ENCODE measurements at places on chromosomes 13 and 19.

DNA sequence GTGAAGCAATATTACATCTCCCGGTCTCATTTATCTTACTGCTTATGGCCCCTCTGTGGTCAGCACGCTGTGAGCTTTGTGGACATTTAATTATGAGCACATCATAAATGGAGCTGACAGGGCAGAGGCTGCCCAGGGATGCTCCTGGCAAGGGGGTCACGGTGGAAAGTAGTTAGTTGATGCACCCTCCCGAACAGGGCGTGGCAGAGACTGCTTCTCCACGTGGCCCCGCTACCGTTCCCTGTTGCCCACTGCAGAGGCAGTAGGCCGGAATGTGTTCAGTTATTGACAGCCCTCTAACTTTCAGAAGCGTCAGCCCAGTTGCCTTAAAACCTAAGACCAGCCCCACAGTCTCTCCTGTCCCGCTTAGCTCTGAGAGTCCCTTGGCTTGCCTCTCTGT, 180.3 kb upstream of the ZNF507 start:
- DNase-seq = no peak

DNA sequence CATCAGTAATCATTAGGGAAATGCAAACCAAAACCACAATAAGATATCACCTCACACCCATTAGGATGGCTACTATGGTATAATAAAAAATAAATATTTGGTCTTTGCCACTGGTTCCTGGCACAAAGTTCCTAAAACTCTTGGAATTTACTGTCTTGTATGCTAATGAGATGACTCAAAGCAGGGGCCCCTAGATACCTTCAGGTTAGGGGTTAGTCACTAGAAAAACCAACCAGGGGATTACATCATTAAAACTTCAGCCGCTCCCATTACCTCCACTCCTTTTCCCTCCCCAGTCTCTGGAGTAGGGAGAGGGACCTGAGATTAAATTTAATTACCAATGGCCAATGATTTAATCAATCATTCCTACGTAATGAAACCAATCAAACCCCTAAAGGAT, 49.6 kb downstream of the THSD1 start:
- no peak for DNase-seq

DNA sequence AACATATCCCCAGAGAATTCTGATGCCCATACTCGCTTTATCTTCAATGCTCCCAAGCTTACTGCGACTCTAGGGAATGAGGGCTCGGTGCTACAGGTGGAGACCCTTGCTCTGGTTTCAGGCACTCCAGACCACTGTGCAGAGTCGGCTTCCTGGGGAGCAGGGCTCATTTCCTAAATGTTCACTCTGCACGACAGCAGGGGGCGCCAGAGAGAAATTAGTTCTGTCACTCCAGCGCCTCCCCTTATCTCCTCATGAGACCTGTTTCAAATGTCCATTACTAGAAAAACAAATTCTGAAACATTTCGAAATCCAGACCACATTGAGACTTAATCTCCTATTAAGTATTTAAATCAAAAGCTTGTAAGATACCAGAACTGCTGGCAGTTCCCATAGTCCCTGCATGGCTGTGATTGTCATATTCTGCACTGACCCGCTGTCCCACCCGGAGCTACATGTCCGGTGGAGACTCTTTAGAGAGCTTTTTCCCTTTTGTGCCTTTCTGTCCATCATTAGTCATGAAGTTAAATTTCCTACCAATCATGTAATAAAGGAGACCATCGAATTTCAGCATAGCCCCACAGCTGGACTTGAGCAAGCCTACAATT, 22.4 kb downstream of the EPSTI1 start:
- peak; percentile 85 for DNase-seq

- DNase-seq = no peak
Observed at GRCh38 chr13:70394031-70394548, 285.8 kb upstream of the KLHL1 start.

GRCh38 chr19:16118489-16119033, 6.9 kb downstream of the RAB8A start:
- DNase-seq = no peak

DNA sequence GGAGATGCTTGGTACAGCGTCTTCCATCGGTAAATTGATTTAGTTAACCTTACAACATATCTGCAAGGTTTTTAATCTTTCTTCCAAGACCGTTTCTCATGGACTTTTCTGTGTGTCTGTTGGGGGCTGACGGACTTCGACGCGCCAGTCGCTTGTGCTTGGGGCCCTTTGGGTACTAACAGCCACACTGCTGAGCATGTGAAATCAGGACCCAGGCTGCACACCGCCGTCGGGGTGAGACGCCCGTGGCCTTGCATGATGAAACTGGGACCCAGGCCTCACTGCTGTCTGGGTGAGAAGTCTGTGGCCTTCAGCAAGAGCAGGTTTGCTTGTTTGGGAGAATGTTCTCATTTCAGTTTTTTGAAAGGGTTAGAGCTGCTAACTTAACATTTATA, 9.8 kb downstream of the ATP4B start:
- peak; percentile 25 for DNase-seq

DNA sequence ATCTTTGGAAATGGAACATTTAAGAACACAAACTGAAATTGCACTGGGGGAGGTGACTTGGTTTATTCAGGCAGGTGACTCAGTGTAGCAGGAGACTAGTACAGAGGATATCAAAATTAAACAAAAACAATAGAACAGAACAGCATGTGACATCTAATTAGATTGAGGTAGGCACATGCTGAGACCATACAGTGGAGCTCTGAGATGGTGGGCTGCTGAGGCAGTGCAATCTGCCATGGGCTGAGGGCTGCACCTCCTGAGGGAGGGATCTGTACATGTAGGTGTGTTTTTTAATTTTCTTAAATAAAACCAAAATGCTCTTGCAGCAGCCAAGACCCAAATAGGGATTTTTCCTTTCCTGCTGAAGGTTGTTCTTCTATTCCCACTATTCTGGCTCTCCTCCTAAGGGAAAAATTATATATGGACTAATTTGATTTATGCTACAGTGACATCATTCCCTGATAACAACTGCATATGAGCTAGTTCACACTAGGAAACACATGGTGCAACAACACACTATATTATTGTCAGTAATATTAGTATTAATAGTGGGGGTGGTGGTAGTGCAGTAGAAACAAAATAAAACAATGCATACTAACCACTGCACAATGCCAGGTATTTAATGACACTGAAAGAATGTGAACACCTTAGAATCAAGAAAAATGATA, 48.0 kb downstream of the LNX2 start:
- DNase-seq = no peak

DNA sequence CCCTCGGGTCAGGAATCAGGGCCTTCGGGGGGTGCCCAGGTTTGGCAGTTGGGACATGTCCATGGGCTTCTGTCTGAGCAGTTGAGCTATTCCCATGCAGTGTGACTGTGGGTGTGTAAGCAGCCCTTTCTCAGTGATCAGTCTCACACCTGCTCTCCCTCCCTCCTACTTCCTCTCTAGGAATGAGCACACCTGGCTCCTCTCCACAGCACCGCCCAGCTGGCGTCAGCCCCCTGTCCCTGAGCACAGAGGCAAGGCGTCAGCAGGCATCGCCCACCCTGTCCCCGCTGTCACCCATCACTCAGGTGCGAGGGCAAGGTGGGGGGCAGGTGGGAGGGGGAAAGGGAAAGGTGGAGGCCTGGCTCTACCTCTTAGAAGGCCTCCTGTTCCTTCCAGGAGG, 25.9 kb downstream of the COMP start:
- no peak for DNase-seq

- peak; percentile 97 for DNase-seq
Observed at GRCh38 chr19:58150328-58150921, at the start of gene ZNF329. Gene ZNF329, minus strand, starts transcription at chr19:58150789. Its CDS starts 21,286 bp downstream, at chr19:58129503.

- DNase-seq = no peak
Observed at GRCh38 chr19:31301306-31301980, 47.8 kb downstream of the TSHZ3 start.

DNA sequence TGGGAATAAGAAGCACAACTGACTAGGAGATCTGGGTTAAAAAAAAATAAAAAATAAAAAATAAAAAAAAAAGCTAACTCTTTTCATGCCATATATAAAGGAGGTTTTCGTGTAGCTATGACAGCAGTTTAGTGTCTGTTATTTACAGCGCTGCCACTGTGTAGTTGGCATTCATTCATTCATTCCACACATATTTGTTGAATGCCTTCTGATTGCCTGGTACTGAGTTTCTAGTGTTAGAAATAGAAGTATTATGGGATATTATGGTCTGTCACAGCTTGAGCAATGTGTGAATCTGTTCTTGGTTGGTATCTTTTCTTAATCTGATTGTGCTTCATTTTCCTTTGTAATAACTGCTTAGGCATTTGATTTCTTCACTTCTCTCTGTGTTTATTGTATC, 237.4 kb downstream of the NBEA start:
- DNase-seq = peak; percentile 23

DNA sequence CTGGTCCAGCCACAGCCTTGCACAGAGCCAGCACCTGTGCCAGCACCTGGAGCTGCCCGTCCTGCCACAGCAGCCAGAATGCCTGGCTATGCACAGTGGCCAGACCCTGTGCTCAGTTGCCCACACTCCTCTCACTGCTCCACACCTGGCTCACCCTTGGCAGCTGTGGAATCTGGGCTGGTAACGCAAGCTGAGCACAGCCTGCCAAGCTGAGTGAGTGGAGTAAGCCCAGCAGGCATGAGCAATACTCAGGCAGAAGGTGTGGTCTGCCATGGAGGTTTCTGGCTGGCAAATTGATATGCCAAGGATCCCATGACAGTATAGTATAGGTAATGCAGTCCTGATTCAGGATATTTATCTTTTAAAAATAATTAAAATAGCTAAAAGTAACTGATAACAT, 122.2 kb downstream of the PCDH9 start:
- no peak for DNase-seq

DNA sequence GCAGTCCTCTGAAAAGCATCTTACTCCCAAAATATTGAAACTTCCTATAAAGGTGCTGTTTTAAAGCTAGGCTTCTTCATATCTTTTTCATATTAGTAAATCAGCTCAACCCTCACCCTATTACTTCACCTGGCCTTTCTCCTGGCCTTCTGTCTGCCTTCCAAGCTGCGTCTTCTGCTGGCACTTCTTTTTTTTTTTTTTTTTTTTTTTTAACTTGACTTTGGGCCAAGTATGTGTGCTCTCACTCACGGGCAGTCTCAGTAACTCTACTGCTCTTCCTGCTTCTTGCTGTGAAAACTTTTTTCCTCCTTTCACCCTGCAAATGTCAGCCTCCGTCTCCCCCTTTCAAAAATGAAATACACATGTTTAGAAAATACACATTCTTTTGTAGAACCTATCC, 41.2 kb upstream of the KCTD4 start:
- no peak for DNase-seq

DNA sequence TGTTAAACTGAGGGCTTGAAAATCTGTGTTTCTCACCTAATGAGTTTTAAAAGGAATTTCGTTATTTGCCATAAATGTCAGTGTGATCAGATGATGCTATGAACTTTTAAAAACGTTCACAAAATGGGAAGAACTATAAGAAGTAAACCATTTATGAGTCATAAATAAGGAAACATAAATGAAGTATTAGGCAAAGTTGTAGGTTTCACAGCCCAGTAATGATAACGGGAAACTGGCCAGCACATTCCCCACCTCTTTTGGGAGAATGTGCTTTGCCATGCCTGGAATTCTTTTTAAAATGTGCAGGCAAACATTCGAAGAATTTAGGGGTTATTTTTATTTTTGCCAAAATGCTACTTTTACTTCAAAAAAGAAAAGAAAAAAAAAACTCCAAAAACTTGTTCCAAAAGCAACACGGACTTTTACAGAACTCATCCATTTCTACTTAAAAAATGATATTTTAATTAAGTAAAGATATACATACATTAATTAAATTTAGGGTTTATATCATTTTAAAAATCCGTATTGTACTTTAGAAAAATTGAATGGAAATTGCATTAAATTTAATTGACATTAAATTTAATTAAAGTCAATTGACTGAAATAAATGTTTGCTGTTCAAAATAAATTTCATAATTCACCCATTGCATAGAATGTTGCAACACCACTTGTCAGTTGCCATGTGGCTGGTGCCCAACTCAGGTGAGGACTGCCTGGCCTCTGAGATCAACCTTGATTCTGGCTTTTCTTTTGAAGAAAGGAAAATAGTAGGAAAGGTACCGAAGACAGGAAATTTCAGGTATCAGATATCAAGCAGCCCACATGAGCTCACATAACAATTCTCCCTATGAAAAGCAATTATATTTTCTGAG, 1198.5 kb downstream of the EFNB2 start:
- DNase-seq = no peak

- DNase-seq = no peak
Observed at GRCh38 chr13:86892330-86892729, 778.8 kb upstream of the SLITRK5 start.

DNA sequence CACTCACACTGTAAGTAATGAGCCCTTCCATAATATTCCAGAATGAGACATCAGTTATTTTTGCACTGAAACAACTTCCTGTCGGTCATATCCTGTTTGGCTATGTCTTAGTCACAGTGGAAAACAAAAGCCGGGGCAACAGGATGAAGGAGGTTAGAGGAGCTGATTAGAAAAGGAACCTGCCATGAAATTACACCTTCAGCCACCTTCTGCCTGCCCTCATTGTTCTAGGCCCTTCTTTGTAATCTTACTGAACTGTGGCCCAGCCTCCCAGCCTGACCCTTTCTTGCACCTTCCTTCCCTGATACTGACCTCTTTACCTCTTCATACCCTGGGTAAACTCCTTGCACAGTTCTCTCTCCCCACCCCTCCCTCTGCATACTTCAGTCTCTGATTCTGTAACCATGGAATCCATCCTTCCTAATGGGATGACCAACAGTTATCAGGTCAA, 67.3 kb downstream of the DOCK9 start:
- DNase-seq = no peak

DNA sequence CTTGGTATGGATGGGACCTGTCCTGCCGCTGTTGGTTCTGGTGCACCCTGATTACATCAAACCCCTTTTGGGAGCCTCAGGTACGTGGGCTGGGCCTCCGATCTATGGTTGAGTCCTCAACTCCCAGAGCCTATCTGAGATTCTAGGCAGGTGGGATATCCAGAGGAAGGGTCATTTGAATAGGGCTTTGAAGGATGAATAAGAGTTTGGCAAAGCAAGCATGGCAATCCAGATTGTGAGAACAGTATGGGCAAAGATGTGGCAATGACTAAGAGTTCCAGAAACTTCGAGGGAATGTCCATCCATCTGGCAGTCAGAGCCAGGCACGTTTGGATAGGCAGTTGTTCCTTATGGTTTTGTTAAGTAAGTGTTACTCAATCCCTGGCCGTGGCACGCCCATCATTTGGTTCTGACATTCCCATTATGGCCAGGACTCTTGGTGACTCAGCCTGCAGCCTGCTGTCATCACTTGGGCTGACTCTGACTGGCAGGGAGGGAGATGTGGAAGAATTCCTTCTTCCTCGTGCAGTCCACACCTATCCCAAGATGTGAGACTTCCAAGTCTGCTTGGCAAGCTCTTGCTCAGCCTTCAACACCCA, 21.5 kb downstream of the CYP4F22 start:
- DNase-seq = no peak

DNA sequence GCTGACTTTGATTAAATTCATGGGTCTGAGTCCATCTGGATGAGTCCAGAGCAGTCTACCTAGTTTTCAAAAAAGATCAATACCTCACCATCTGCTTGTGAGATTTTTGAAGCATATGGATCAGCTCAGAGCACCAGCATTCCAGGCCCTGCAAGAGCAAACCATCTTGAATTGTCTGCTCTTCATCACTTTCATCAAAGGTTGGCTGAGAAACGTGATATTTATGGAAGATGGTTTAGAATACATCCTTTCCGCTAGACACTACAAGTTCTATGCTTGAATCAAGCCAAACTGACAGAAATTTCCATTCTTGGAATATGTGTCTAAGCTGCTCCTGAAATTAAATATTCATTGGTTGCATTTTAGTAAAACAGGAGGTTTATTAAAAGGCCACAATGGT, 190.3 kb downstream of the KCNRG start:
- no peak for DNase-seq

Measured in stomach (tissue), 19 donors.